ENCODE measurements at places on chromosomes 2 and 18.

- DNase-seq = no peak
Measured at GRCh38 chr2:190065839-190066238, 3.3 kb upstream of the MSTN start.

DNA sequence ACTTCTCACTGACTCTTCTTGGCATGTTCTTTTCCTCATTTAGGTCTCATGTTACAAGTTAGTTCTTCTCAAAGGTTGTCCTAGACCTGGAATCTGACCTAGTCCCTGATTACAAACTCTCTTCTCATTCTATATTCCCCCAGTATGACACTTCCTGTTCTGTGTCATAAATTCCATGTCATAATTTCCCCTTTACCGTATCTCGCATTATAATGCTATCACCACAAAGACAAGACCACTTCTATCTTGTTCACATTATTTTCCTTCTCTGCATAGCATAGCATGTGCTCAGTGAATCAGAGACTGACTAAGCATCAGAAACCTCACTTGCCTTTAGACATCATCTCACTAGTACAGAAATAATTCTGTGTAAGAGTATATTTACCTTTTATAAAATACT, 63.6 kb upstream of the CAVIN2 start:
- DNase-seq = no peak

DNA sequence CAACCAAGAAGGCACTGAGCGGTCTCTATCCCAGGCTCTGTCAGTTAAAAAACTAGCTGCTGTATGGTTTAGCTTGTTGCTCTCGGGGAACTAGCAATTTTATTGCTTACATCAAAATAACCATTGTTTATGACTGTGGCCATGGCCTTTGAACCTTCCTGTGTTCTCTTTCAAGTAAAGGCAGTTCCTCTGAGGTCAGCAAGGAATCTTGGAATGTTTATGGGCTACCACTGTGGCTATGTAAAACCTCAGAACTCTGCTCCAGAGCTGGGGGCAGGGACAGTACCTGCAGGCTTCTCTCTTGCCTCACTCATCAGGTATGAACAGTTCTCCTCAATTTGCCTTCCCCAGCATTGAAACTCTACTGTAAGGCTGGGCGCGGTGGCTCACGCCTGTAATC, 416.0 kb upstream of the NETO1 start:
- no peak for DNase-seq

- no peak for DNase-seq
Measured at GRCh38 chr2:156065912-156066311, 266.6 kb downstream of the NR4A2 start.

All from sciatic nerve (tissue), 2 donors.